A549 treated with CpdA at 1 μM for 4 hours (cell line): ENCODE measurements at places on chromosomes 11 and 22. TPM values are rescaled to one million over a fixed set of nuclear protein-coding genes. Genes with fewer than 3 reads are reported as not detected.

TMPRSS13 gene
- total RNA-seq: not detected in 5 replicates

SOX6 gene
- 0.03 to 0.25 TPM in 2 of 5 replicates, not detected in the others for total RNA-seq

PANX3 gene
- total RNA-seq: not detected in 5 replicates

MAPK12 gene
- 18.0 to 24.9 TPM (median 23.4 TPM) in 5 replicates for total RNA-seq

NCAM1 gene
- 0.18 TPM in 1 of 5 replicates, not detected in the others for total RNA-seq

SHANK2 gene
- 6.6 to 12.0 TPM (median 9.4 TPM) in 5 replicates for total RNA-seq

SRPRA gene
- 60.5 to 65.4 TPM (median 64.0 TPM) in 5 replicates for total RNA-seq

CASP12 gene
- not detected in 5 replicates for total RNA-seq

KLHDC7B gene
- 0.02 to 0.05 TPM (median 0.05 TPM) in 3 of 5 replicates, not detected in the others for total RNA-seq

CARD18 gene
- not detected in 5 replicates for total RNA-seq

FOSL1 gene
- total RNA-seq: 165 to 273 TPM (median 211 TPM) in 5 replicates

CASP5 gene
- total RNA-seq: not detected in 5 replicates

GAL gene
- total RNA-seq: 10.1 to 21.1 TPM (median 19.3 TPM) in 5 replicates

MS4A6A gene
- total RNA-seq: not detected in 5 replicates

SAA2 gene
- total RNA-seq: 0.07 TPM in 1 of 5 replicates, not detected in the others

RASD2 gene
- 0.85 to 1.7 TPM (median 1.4 TPM) in 5 replicates for total RNA-seq

GNG3 gene
- 0.08 TPM in 1 of 5 replicates, not detected in the others for total RNA-seq

OPCML gene
- total RNA-seq: not detected in 5 replicates

GNAZ gene
- 2.1 to 2.8 TPM (median 2.6 TPM) in 5 replicates for total RNA-seq

POU2AF1 gene
- not detected in 5 replicates for total RNA-seq

OR4D5 gene
- total RNA-seq: not detected in 5 replicates

RGL4 gene
- total RNA-seq: not detected in 5 replicates

OR5B21 gene
- not detected in 5 replicates for total RNA-seq

TREH gene
- not detected in 5 replicates for total RNA-seq

CST6 gene
- total RNA-seq: not detected in 5 replicates
